Stimulated activated CD8-positive, alpha-beta memory T cell treated with anti-CD3 and anti-CD28 coated beads, Interleukin-2, amount 100 ng/mL, for 1 hour (primary cell): ENCODE measurements at places on chromosomes 13 and 19.
A peak's percentile ranks its signal among the peaks of the same experiment; 100 is the strongest.

DNA sequence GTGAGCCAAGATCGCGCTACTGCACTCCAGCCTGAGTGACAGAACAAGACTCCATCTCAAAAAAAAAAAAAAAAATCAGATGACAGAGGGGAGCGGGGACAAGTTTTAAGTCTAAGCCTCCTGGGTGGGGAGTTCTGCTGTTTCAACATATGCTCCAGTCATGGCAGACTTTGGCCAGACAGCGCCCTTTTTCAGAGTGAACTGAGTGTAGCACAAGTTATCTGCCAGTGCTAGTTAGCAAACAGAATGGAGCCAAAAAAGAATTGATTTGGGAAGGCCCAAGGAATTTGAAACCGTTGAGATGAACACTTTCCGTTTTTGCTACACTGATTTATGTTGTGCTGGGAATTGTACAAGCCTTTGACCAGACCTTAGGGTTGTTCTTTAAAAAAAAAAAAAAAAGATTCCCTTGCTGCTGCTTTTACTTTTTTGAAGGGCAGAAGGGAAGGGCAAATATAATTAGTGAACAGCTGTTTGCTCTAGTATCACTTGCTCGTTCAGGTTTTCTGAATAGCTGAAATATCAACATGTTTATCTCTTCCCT is 5.7 kb downstream of the ACTN4 start:
- no peak for DNase-seq

DNA sequence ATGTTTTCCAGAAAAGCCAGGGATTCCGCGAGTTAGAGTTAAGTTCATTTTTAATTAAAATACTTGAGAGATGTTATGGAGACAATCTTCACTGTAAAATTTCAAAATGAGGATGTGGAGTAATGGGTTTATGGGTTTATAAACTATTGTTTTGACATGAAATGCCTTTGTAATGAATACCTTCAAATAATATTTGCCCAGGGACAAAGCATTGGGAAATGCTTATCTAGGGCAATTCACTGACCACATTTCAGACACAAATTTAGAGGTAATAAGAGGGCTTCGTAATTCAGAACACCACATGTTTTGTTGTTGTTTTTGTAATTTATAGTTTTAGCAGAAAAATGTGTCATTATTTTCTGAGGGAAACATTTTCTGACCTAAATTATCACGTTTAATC is 241.1 kb upstream of the ATXN8OS start:
- no peak for DNase-seq

GRCh38 chr13:99757756-99758459 is 213.7 kb downstream of the ZIC5 start:
- DNase-seq = no peak

DNA sequence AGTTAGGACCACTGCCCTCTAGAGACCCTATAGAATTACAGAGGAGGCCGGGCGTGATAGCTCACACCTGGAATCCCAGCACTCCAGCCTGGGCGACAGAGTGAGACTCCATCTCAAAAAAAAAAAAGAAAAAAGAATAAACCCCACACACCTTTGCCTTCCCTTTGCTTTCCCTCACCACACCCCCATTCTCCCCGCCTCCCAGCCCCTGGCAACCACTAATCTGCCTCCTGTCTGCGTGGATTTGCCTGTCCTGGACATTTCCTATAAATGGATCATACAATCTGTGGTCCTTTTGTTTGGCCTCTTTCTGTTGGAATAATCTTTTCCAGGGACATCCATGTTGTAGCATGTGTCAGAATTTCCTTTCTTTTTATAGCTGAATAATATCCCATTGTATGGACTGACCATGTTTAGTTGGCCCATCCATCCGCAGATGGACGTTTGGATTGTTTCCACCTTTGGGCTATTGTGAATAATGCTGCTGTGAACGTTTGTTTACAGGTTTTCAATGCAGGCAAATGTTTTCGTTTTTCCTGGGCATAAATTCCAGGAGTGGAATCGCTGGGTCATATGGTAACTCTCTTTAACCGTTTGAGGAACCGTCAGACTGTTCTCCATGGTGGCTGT is 15.3 kb downstream of the NACC1 start:
- no peak for DNase-seq

GRCh38 chr13:23505007-23505406 is 65.2 kb upstream of the TNFRSF19 start:
- no peak for DNase-seq

- no peak for DNase-seq
Measured at GRCh38 chr13:40075281-40075680, 419.8 kb downstream of the COG6 start.

GRCh38 chr19:1756264-1756663 is 3.0 kb downstream of the ONECUT3 start:
- DNase-seq = no peak

- DNase-seq = no peak
Measured at GRCh38 chr19:39181500-39182173, 15.1 kb upstream of the NCCRP1 start.

DNA sequence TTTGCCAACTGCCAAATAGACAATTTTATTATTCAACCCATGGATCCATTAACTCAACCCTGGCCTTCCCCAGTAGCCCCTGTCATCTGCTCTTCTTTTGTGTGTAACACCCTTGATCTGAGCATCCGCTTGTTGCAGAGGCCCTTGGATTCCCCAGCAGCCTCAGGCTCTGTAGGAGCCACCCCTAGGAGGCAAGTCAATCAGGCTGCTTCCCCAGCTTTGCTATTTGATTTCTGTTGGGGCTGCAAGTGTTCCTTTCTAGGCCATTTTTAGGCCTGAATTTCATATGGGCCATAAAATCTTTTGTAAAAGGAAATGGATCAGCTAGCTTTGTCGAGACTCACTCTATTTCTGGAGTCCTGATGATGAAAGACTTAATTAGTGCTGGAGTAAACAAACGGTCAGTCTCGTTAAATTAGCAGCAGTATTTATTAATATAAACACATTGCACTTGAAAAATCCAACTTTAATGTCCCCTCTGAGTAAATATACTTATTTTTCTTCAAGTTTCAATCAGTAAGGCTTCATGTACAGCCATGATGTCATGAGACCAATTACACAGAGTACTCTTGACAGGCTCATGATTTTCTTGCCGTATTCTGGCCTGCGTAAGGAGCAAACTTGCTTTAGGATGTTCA is 105.3 kb downstream of the RGCC start:
- DNase-seq = no peak

- no peak for DNase-seq
Measured at GRCh38 chr13:112750570-112750969, 60.7 kb downstream of the ATP11A start.

DNA sequence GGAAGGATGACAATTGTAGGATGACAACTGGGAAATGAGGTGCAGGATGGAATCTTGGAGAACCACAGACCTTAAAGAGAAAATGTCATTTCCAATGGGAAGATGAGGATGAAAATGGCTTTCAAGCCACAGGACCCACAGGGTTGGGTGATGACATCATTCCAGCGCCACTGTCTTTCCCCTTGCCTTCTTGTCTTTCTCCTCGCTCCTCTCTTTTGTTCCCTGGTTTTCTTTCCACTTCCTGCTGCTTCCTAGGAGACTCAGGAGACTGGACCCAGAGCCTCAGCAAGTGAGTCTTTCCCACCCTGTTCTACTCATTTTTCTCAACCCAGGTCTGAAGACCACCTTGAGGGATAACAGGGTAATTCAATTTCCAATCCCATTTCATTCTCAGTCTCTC is 548.8 kb downstream of the FGF9 start:
- DNase-seq = no peak

DNA sequence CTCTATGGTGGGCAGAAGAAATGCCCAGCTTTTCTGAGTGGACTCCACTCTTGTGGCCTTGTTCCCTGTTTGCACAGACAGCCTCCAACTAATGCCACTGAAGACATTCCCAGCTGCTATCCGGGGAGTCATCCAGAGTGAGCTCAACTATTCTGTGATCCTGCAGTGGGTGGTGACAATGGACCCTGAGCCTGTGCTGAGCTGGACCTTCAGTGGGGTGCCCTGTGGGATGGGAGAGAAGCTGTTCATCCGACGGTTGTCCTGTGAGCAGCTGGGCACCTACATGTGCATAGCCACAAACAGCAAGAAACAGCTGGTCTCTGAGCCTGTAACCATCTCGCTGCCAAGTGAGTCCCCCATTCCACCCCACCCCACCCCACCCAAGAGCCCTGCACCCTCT is 10.3 kb downstream of the IGSF23 start:
- no peak for DNase-seq

- no peak for DNase-seq
Measured at GRCh38 chr13:79725841-79726240, 244.9 kb downstream of the NDFIP2 start.

DNA sequence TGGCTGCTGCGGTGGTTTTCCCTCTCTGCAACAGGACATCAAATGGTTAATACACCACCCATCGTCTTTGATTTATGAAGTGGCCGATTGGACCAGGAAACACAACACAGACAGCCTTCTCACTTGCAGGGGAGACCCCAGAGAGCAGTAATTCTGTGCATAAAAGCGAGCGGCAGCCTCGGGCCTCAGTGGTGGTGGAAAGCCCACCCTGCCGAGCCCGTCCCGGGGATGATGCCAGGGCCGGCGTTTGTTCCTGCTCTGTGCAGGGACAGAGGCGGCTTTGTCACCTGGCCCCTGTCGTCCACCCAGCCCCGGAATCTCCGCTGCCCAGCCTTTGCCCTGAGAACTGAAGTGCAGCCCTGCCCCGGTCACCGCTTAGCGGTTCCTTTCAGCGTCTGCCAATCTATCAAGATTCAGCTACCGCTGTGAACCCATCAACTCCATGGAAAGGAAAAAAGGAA is 184.4 kb downstream of the TSHZ3 start:
- DNase-seq = no peak

GRCh38 chr19:15633082-15633835 is 7.4 kb upstream of the CYP4F3 start:
- no peak for DNase-seq

GRCh38 chr19:16836115-16837034 is 7.2 kb downstream of the SIN3B start:
- no peak for DNase-seq

GRCh38 chr19:6204212-6204611 is 68.7 kb downstream of the ACSBG2 start:
- DNase-seq = no peak

- DNase-seq = no peak
Measured at GRCh38 chr13:41835871-41836270, 125.0 kb downstream of the VWA8 start.

GRCh38 chr19:19637523-19638251 is 5.8 kb downstream of the GMIP start:
- no peak for DNase-seq

DNA sequence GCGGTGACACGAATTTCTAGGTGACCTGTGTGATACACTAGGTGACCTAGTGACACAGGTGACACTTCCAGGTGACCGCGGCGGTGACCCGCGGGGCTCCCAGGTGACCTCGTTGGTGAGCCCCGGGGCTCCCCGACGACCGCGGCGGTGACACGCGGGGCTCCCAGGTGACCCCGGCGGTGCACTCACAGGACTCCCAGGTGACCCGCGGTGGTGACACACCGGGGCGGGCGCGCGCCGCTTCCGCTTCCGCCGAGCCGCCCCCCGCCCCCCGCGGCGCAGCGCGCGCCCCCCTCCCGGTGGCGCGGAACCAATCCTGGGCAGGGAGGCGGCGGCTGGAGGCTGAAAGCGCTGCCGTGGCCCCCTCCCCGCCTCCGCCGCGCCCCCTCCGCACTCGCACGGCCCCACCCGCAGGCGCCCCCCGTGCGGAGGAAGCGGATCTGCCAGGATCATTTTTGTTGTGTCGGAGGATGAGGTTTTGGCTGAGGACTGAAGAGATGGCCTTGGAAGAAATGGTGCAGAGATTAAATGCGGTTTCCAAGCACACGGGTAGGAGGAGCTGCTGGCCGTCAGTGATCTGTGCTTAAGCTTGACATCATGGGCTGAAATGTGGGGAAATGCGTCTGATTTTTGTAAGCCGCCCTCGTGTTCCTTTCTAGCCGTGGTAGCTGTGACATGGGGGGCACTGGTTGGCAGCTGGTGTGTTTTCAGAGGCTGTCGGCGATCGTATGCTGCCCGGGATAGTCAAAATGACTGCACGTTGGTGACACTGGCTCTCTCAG is at the start of gene MCF2L:
TSS of gene MCF2L (plus strand) at position 305 of the 782 bp plus-strand sequence. CDS start at position 471, 166 bp downstream.
- peak; percentile 29 for DNase-seq

GRCh38 chr19:49151267-49152118 is 3.7 kb downstream of the HRC start:
- DNase-seq = no peak

DNA sequence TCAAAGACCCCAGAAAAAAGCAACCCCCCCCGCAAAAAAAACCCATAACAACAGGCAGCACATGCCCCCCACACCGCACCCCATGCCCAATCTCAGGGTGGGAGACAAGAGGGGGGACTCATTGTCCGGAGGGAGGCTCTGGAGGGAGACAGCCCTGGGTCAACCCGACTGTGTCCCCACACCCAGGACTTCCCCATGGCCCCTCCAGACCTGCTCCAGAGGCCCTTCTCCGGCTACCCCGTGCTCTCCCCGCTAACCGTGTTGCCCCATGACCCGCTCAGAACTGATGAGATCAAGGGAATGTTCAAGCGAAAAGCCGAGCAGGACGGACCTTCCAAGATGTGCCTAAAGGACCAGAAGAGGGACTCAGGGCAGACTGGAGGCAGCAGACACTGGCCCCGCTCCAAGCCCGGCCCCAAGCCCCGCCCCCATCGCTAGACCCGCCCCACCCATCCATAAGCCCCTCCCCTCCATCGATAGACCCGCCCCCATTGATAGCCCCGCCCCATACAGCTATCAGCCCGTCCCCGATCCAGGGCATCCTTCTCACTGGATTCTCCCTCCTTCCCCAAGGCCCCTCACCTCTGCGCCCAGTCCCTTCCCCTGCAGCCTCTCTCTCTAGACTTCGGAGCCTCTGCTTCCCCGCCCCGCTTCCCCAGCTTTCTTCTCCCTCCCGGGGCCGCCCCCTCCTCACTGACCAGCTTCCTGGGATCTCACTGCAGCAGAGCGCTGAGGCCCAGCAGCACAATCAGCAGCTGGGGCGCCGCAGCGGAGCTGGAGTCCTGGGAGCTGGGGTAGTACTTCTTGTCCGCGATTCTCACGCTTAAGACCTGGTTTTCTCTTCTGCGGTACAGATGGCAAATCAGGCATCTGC is 2.2 kb downstream of the BST2 start:
- no peak for DNase-seq

GRCh38 chr19:14091081-14091812 is 696 bp upstream of the SAMD1 start:
- DNase-seq = no peak

GRCh38 chr19:55353803-55354697 is 469 bp downstream of the COX6B2 start:
- DNase-seq = no peak
